Dorsolateral prefrontal cortex (tissue), 122 donors: ENCODE measurements at places on chromosomes 6 and 20.

DNA sequence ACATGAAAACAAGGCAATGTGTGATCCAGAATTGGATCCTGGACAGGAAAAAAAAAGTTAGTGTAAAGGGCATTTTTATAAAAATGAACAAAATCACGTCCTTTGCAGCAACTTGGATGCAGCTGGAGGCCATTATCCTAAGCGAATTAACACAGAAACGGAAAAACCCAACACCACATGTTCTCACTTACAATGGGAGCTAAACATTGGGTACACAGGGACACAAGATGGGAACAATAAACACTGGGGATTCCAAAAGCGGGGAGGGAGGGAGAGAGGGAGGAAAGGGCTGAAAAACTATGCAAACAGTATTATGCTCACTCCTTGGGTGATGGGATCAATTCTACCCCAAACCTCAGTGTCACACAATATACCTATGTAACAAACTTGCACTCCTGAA is 91.4 kb upstream of the BTBD3 start:
- DNase-seq, result no peak

DNA sequence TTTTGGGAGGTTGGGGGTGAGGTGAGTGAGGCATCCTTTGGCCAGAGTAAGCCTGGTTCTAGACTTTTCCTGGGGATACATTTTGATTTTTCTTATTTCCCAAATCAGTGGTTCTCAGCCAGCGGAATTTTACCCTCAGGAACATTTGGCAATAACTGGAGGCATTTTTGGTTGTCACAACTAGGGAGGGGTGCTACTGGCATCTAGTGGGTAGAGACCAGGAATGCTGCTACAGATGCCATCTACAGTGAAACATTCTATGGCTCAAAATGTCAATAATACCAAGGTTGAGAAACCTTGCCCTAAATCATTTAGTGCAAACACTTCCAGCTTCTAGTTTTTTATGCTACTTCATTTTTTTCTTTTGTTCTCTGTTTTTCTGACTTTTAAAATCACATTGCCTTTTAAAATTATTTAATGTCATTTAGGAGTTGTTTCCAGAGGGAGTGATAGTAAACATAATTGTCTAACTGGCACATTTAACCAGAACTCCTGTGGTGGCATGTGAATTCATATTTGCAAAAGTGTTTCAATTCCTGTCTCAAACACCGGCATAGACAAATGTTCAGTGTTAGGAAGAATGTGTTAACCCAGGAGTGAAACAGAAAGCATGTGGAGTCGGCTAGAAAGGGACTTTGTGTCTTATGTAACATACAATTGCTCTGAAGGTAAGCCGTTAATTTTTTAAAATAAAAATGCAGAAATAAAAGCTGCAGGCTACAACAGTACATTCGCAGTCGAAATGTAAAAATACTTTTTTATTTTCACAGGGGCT is 59.0 kb downstream of the QRSL1 start:
- no peak for DNase-seq

DNA sequence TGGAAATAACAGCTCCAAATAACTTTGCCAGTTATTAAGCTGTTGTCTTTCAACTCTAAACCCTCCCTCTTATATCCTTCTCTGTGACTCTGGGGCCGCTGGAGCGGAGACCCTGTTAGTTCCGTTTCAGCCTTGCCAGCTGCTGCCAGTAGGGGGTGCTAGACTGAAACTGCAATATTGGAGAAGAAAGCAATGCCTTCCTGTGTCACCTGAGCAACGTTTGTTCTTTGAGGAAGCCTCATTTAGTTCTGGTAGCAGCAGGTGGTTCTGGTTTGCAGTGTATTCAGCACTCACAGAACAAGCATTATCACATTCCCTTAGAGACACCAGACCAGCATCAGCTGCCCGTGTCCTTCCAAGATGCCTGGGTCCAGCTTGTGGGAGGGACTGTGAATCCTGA is 22.9 kb upstream of the JAG1 start:
- no peak for DNase-seq

DNA sequence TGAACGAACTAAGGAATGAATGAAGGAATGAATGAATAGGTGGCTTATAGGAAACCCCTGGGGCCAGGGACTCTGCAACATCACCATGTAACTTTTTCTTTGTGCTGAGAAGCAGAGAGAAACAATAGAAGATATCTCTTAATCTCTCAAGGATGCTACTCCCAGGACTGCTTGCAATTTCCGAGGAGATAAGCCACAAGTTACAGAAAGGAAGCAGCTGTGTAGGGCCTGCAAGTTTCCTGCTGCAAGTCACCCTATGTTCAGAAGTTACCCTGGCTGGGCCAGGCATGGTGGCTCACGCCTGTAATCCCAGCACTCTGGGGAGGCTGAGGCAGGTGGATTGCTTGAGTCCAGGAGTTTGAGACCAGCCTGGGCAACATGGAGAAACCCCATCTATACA is 7.3 kb upstream of the MAVS start:
- DNase-seq, result no peak

DNA sequence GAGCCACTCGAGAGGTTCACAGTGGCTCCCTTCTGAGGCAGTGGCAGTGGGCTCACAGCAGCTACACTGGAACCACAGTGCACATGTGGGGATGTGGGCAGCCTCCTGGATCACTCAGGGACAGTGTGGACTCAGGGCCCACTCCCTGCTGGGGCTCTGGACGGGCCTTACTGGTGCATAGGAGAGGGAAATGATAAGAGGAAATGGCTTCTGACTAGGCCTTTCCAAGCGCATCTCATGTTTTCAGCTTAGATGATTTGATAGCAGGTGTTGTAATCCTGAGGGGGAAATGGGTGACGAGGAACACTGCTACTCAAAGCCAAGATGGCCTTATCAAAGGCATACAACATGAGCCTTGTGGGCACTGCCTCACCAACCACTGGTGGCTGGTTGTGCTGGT is 44.0 kb downstream of the PANK2 start:
- no peak for DNase-seq

DNA sequence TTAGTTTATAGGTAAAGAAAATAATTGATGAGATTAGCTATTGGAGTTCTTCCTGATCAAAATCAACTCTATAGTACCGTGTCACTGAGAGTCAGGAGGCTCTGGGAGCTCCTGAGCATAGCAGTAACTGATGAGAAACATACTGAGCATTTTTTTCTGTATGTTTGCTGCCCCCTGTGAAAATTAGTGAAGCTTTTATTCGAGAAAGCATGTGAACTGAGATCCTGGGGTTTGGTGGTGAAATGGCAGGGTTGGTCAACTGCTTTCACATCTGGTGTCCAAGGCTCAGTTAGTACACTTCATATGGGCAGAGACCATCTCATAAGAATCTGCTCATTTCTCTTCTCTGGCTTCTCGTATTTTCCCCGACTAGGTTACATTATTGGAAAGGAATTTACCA is 4.1 kb upstream of the ABT1 start:
- no peak for DNase-seq

DNA sequence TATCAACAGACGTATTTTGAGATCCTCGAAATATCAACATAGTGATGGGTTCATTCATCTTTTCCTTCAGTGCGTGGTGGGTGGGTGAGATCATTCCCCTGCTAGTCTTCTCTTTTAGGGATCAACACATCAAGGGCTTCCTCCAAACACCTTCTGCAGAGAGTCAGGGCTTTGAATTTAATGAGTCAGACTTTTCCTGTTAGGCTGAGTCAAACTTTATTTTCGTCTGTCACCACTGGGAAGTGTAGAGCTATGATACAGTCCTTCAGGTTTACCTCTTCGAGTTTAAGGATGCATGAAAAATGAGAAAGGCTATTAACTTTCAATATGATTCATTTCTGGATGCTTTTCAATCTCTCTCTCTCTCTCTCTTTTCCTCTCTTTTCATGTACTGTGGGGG is 189.1 kb downstream of the BMP2 start:
- no peak for DNase-seq

- no peak for DNase-seq
Measured at GRCh38 chr6:87105823-87106222, 10.9 kb upstream of the CGA start.
